CD14-positive monocyte (primary cell): ENCODE measurements at places on chromosomes 4 and X. TPM values are rescaled to one million over a fixed set of nuclear protein-coding genes. Genes with fewer than 3 reads are reported as not detected.

DNA sequence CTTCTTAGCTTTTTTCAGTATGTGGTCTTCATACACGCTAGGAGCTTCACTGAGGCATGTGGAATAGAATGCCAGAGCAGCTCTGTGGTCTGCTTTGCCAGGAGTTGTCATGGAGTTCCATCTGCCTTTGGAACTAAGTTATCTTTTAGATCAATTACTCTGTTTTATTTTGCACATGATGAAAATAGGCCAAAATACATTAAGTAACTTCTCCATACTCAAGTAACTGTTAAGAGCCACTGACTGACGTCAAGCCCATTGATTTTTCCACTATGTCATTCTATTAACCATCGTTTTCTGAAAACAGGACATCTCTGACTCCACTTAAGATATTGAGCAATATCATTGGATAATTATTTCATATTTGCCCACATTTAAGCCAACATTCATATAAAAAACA lies 415.1 kb upstream of the MAD2L1 start:
- DNase-seq = no peak
- H3K4me3 ChIP-seq = no peak overlapping the region
- H3K4me1 ChIP-seq = no peaks in the 10 kb centered on the region
- no peak overlapping the region for H3K27ac ChIP-seq

DNA sequence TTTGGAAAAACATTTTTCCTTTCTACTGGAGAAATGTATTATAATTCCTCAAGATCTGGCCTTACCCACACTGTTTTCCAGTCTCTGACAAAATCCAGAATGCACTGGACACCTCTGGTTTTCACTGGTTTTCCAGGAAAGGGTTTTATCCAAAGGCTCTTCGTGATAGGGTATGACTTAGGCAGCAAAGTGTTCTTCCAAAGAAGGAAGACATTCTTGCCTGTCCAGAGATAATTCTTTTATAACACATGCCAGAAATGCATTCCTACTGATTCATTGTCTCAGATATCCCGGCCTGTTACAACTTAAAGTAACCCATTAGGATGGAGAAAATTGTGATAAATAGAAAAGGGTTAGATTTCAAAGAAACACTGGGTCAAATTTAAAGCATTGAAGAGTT lies 2343.1 kb downstream of the PCDH7 start:
- no peak overlapping the region for H3K4me3 ChIP-seq
- no peaks in the 10 kb centered on the region for H3K36me3 ChIP-seq
- no peak overlapping the region for H3K27ac ChIP-seq
- no peaks in the 10 kb centered on the region for H3K4me1 ChIP-seq

GRCh38 chr4:176540814-176541213 lies 221.0 kb downstream of the SPCS3 start:
- H3K4me1 ChIP-seq = no peaks in the 10 kb centered on the region
- H3K27me3 ChIP-seq = no peaks in the 10 kb centered on the region
- no peaks in the 10 kb centered on the region for H3K36me3 ChIP-seq
- no peak overlapping the region for H3K27ac ChIP-seq
- H3K4me3 ChIP-seq = no peak overlapping the region
- no peak for DNase-seq

- no peak overlapping the region for H3K27ac ChIP-seq
- H3K4me3 ChIP-seq = no peak overlapping the region
- DNase-seq = no peak
These were observed 3.0 kb downstream of the NCBP2L start for GRCh38 chrX:107780525-107780924.

DNA sequence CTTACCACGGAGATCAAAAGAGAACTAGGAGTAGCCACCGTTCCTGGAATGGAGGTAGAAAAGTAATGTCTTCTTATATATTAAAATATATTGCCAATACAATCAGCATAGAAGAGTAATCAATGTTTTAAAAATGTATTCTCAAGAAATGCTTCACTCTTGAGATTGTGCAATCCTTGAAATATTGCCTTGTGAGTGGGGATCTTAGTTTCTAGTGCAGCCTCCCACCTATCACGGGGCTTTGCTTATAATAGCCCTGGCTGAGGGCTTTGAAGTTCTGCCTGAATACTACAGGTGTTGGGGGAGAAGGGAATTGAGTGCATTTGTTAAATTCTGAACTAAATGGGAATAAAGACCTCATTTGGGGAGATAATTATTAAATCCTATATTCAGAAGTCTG lies 55.5 kb downstream of the VGLL1 start:
- DNase-seq = no peak
- H3K4me3 ChIP-seq = no peak overlapping the region
- no peaks in the 10 kb centered on the region for H3K36me3 ChIP-seq

- no peaks in the 10 kb centered on the region for H3K36me3 ChIP-seq
- DNase-seq = peak; percentile 67
- peaks cover 41% of the 10 kb centered on the region for H3K4me1 ChIP-seq
- peak within 1 kb of the TSS; percentile 82 for H3K4me3 ChIP-seq
- no peaks in the 10 kb centered on the region for H3K27me3 ChIP-seq
- peak within 1 kb of the TSS; percentile 87 for H3K27ac ChIP-seq
These were observed at the start of gene BTK for GRCh38 chrX:101385795-101386541. Gene BTK (minus strand): TSS chrX:101386191. CDS start chrX:101375284, 10,907 bp downstream.

GRCh38 chr4:15413623-15414019 lies 14.2 kb upstream of the C1QTNF7 start:
- H3K4me1 ChIP-seq = peaks cover 80% of the 10 kb centered on the region
- no peaks in the 10 kb centered on the region for H3K27me3 ChIP-seq
- peak overlapping the region; percentile 1 for H3K4me3 ChIP-seq
- DNase-seq = peak; percentile 70
- H3K27ac ChIP-seq = no peak overlapping the region

DNA sequence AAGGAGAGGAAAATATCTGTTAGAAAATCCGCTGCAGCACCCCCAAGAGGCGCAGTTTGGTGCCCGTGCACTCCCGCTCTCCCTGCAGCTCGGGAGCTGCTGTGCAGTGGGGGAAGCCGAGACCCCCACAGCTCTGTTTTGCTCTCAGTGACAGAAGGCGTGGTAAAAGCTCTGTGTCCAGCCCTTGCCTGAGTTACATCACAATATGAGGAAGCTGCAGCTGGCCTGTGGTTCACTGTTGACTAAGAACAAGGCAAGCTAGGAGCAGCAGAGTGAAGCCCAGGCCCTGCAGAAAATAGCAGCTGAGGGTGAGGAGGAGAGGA lies 88.5 kb upstream of the ADRA2C start:
- no peaks in the 10 kb centered on the region for H3K36me3 ChIP-seq
- H3K4me3 ChIP-seq = no peak overlapping the region
- no peak for DNase-seq
- H3K27ac ChIP-seq = no peak overlapping the region
- H3K4me1 ChIP-seq = no peaks in the 10 kb centered on the region

DNA sequence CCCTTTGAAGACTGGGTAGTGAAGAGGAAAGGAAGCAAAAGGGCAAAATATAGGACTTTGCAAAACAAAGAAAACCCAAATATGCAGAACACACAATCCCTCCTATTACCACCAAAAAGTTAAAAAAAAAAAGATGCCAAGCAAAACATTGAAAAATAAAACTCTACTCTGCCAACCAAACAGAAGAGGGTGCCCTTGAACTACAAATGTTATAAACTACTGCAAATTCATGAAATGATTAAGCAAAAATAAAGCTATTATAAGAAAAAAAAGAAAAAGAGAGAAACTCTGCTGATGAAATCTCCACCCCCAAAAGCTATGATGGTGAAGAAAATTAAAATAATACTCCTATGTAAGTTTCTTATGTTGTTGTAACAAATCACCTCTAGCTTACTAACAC lies 168.5 kb upstream of the STK26 start:
- H3K27ac ChIP-seq = no peak overlapping the region
- no peaks in the 10 kb centered on the region for H3K36me3 ChIP-seq
- DNase-seq = peak; percentile 14
- no peaks in the 10 kb centered on the region for H3K4me1 ChIP-seq

DNA sequence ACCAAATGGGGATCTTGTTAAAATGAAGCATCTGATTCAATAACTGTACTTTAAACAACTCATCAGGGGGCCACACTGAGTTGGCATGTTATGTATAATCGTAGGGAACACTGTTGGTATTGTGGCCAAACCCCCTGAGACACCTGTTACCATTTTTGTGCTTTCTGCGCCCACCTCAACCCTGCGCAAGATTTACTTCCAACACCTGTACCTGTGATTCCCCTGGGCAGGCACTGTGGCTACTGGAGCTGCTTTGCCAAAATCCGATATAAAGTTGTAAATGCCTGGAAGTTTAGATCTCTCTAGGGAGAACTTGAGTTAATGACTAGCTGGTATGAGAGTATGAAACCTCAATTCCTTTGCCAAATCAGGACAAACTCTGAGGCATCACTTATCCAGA lies 259.8 kb upstream of the ATOH1 start:
- no peak overlapping the region for H3K4me3 ChIP-seq
- H3K27me3 ChIP-seq = no peaks in the 10 kb centered on the region

Gene CAPN6
- not detected for polyA plus RNA-seq

Gene PAGE2
- not detected in 2 replicates for polyA plus RNA-seq

Gene ARHGEF38
- polyA plus RNA-seq = not detected

Gene TNIP3
- polyA plus RNA-seq = not detected in 2 replicates
